Amniotic stem cell (primary cell): ENCODE measurements at places on chromosomes 7 and 10.

- no peak for DNase-seq
Measured at GRCh38 chr10:18666810-18667209, 7.6 kb downstream of the ARL5B start.

- no peak for DNase-seq
Measured at GRCh38 chr10:11880151-11881029, 57.2 kb downstream of the PROSER2 start.

DNA sequence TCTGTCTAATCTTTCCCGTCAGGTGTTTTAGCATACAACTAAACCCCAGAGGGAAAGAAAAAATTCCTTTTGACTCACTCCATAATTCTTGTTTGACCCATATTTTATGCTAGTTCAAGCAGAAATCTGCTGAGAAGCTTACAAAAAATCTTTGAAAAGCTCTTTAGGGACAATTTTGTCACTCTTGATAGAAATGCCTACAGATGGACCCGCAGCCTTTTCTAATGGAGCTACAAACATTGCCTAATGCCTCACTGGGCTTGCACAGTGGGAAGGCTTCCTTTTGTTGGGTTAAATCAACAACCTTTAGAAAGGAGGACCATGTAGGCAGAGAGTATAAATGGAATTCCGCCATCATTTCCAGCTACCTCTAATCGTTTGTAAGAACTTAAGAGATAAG, 344.5 kb downstream of the PCLO start:
- DNase-seq = no peak

- no peak for DNase-seq
Measured at GRCh38 chr10:86066696-86067095, 299.9 kb downstream of the GRID1 start.

GRCh38 chr10:132098539-132099388, 33.0 kb downstream of the JAKMIP3 start:
- DNase-seq = no peak

DNA sequence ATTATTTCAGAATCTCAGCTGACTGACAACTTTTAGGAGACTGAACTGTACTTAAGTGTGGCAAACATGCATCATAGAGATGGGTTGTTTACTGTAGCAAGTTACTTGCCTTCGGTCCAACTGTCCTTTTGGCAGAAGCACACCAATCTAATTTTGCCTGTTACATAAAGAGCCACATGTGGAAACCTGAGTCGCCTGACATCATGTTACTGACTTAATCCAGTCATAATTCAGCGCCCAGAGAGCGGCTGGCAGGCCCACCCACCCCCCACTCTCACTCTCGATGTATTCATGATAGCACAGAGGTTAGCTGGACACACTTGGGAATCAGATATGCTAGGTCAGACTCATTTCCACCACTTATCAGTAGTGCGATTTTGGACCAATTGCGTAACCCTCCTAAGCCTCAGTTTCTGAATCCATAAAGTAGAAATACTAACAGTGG, 57.3 kb upstream of the CAPZA2 start:
- DNase-seq = no peak

DNA sequence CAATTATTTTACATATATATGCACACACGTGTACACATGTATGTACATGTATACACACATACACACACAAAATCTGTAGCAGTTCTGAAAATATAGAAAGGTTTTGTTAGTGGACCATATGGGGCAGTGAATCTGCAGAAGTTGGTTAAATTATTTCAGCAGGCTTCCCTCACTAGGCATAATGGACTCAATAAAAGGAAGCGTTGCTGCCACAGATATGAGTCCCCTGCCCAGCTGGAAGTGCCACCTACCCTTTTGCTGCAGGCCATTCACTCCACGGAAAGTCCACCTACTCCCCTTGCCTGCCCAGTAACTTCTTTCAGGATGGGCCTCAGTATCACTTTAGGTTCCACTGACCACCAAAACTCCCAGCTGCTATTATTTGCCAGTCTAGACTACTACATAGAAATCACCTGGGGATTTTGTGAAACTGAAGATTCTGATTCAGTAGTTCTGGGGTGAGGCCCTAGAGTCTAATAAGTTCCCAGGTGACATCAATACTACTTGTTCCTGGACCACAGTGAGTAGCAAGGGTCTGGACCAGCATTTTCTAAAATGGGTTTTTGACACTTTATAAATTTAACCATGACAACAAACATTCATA, 29.3 kb upstream of the CROT start:
- DNase-seq = no peak

GRCh38 chr7:42103456-42103855, 133.6 kb downstream of the GLI3 start:
- no peak for DNase-seq

DNA sequence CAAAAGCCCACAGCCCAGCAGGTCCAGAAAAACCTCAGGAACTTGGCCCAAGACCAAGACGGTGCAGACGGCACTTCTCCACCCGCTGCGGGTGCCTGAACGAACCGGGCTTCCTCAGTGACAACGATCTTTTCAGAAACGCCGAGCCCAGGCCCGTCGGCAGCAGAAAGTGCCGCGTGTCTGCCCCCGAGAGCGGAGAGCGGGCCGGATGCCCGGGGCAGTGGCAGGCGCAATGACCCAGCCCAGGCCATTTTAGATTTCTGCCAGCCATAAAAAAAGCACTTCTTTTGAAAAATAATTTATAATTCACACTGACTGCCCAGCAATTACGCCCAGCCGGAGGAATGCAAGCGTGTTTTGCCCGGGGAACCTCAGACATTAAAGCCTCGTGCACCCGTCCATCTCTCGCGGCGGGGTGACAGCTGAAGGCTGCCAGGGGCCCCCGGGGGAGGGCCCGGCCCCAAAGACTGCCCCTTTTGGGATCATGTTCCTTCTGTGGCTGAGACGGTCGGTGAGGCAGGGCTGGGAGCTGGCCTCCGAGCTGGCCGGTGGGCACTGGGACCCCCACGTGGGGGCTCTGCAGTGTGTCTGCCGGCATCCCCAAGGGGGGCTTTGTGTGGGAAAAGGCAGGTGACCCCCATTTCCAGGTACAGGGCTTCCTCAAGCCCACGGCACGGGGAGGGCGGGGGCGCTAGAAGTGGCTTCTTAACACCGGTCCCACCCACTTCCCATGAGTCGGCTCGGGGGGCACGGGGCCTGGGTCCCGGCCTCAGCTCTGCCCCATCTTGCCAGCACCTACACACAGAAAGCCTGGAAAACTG, 71.3 kb upstream of the PDGFA start:
- no peak for DNase-seq

- DNase-seq = no peak
Measured at GRCh38 chr10:5589011-5589660, 64.4 kb downstream of the CALML3 start.
